Fibroblast of villous mesenchyme (primary cell): ENCODE measurements at places on chromosomes 2 and 18. TPM values are rescaled to one million over a fixed set of nuclear protein-coding genes. Genes with fewer than 3 reads are reported as not detected.
A peak's percentile ranks its signal among the peaks of the same experiment; 100 is the strongest.

CBLN2 gene
- 1.7 and 30.9 TPM in 2 replicates for total RNA-seq

PRKCE gene
- total RNA-seq: 19.0 and 27.2 TPM in 2 replicates

GREB1L gene
- total RNA-seq: 8.7 and 25.0 TPM in 2 replicates

AMER3 gene
- total RNA-seq: not detected in 2 replicates

MLPH gene
- total RNA-seq: 29.3 and 40.6 TPM in 2 replicates

MYO7B gene
- 0.86 TPM in 1 of 2 replicates, not detected in the other for total RNA-seq

BCL11A gene
- total RNA-seq: 0.43 and 1.6 TPM in 2 replicates

TUBA4B gene
- not detected in 2 replicates for total RNA-seq

AFF3 gene
- 19.4 and 31.9 TPM in 2 replicates for total RNA-seq

TPO gene
- not detected in 2 replicates for total RNA-seq

SLC30A3 gene
- 0.32 TPM in 1 of 2 replicates, not detected in the other for total RNA-seq

GKN1 gene
- total RNA-seq: under 0.01 and 0.32 TPM in 2 replicates

GRCh38 chr18:23099621-23100020 lies 35.7 kb upstream of the CABLES1 start:
- DNase-seq: no peak

DNA sequence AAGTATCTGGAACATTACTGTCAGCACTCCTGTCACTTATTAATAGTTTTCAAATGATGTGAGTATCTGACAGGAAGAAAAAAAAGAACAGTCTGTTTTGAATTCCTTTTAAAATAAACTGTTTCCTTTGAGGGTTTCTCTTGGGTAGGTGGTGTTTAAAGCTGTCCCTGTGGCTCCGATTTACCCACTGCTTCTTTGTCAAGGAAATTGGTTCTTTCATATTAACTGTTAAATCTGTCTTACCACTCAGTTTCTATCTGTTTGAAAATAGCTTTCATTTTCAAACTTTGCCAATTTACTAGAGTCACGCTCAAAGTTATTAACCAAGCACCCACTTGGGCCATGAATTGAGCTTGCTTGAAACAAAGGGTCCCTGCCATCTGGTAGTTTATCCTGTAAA lies 614.6 kb upstream of the NXPH2 start:
- DNase-seq: no peak

- DNase-seq: peak; percentile 20
Measured at GRCh38 chr2:207230261-207231105, 64.7 kb upstream of the KLF7 start.

DNA sequence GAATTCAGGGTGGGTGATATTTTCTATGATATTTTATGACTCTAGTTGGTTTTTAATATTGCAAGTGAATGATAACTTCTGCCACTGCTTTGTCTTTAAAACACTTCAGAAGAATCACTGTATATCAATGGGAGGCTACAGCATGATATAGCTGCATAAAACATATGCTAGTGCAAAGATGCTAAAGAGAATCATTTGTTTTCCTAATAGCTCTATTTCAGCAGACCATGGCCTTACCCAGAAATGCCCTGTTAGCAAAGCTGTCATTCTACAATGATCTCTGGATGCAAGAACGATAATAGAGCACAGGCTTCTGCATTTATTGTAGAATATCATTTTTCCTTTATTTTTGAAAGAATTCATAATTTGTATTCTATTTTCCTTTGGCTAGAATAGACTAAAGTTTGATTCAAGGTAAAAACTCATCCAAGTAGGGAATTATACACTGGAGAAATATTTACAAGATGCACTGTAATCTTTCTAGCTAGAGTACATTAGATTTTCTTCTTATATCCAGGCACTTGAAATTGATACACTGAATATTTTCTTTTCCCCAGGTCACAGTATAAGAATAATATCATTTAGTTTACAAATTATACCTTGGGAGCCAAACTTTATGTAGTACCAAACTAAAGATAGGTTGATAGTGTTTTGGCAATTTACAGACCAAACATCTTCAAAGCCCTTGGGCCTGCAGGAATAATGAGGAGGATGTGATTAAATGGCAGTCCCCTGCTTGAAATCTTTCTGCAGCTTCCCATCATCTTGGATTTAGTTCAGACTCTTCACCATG lies 252.6 kb upstream of the LINC00305 start:
- DNase-seq: no peak

DNA sequence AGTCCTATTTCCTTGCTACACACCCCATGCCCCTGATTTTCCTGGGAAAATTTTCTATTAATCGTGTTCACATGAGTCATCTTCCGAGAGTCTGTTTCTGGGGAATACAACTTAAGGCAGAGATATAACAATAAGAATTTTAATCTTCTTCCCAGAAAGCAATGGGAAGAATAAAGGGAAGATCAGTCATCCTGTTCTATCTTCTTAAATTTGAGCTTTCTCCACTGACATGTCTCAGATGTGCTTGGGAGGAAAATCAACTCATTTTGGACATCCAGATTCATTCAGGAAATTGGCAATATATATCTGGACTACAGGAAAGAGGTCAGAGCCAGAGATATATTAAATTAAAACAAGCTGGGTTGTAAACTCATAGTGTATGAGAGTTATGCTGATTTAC lies 62.3 kb upstream of the SPAG16 start:
- DNase-seq: no peak

- peak; percentile 53 for DNase-seq
Measured at GRCh38 chr18:7158216-7158615, 40.6 kb upstream of the LAMA1 start.

DNA sequence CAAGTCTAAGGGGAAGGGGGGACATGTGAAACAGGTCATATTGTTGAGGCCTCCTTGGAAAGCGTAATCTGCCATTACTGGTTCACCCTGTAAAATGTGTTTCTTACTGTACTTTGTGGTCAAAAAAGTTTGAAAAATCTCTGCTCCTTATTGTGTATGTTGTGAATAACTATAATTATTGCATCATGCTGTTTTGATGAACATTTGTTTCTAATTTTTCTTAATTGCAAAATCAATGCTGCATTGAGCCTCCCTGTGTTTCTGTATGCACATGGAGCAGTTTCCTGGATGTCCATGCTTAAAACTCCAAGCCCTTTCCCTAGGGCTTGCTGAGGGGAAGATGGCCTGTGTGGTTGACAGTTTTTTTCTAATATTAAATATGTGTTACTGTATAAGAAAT lies 158.6 kb downstream of the RNF144A start:
- no peak for DNase-seq

DNA sequence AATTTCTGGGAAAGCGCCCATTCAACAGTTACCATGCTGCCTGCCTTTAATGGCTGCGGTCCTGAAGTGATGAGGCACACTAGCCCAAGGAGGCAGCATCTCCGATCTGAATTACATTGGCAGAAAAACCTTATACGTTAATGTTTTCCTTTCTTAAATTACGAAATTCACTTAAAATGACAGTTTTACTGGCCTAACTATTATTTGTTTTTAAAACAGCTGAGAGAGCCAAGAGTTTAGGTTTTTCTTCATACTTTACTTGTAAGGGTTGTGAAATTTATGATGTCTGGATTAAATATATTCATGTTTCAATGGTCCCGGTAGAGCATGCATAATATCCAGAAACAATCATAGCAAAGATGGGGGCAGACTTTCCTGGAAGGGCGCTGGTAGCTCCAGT lies 115.2 kb upstream of the REV1 start:
- peak; percentile 72 for DNase-seq

- no peak for DNase-seq
Measured at GRCh38 chr18:44013871-44014270, 666.8 kb upstream of the SETBP1 start.

DNA sequence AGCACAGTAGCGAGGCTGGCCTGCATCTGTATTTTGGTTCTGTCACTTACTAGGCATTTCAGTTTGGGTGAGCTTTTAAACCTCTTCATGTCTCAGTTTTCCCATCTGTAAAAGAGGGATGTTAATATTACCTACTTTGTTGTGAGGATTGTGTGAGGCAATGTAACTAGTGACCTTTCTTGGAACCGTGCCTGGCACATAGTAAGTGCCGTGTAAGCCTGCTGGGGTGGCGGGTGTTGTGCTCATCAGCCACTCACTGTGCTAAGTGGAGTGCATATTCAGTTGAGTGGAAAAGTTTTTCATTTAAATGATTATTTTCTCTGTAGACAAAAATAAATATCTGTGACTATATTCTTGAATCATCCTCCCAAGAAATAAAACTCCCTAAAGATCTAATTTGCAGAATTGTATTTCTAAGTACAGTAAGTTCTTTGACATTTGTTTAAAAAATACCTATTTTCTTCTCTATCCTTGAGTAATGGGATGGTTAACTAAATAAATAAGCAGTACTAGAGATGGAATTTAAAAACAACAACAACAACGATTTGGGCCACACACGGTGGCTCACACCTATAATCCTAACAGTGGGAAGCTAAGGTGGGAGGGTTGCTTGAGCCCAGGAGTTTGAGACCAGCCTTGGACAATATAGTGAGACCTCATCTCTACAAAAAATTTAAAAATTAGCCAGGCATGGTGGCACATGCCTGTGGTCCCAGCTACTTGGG lies 56.7 kb downstream of the MALT1 start:
- DNase-seq: peak; percentile 30

GRCh38 chr18:12106471-12106870 lies 12.8 kb downstream of the ANKRD62 start:
- no peak for DNase-seq

- DNase-seq: peak; percentile 67
Measured at GRCh38 chr2:226215902-226216503, 583.6 kb downstream of the IRS1 start.

DNA sequence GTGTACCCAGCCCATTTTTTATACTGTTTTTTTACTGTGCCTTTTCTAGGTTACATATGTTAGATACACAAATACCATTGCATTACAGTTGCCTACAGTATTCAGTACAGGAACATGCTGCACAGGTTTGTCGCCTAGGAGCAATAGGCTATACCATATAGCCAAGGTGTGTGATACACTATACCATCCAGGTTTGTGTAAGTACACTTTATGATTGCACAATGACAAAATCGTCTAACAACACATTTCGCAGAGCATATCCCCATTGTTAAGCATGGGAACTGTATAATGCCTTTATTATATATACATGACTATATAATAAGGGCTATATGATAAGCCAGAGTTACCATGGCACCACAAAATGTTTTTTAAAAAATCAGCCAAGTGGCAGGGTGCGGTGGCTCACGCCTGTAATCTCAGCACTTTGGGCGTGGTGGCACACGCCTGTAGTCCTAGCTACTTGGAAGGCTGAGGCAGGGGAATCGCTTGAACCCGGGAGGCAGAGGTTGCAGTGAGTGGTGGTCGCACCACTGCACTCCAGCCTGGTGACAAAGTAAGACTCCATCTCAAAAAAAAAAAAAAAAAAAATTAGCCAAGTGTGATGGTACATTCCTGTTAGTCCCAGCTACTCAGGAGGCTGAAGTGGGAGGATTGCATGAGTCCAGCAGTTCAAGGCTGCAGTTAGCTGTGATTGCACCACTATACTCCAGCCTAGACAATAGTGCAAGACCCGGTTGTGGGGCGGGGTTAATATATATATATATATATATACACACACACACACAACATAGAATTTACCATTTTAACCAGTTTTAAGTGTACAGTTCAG lies 2.8 kb upstream of the CENPA start:
- DNase-seq: no peak

- peak; percentile 47 for DNase-seq
Measured at GRCh38 chr2:38615237-38615636, 12.5 kb upstream of the HNRNPLL start.

DNA sequence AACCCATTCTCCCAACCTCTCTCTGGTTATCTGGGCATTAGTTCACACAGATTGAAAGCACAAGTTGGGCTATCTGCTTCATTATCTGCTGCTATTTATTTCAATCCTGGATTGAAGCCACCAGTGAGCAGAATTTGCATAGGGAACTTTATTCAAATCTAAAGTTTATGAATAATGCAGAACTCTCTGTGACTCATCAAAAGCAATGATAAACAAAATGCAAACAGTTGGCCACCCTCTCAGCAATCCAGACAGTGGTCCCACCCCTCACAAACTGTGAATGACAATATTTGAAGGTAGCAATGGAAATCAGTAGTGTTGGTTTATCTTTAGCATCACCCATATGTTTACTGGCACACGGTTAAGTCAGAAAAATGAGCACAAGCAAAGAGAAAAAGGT lies 106.8 kb upstream of the TMEM178A start:
- DNase-seq: no peak

- no peak for DNase-seq
Measured at GRCh38 chr18:25057491-25058050, 294.4 kb downstream of the ZNF521 start.

DNA sequence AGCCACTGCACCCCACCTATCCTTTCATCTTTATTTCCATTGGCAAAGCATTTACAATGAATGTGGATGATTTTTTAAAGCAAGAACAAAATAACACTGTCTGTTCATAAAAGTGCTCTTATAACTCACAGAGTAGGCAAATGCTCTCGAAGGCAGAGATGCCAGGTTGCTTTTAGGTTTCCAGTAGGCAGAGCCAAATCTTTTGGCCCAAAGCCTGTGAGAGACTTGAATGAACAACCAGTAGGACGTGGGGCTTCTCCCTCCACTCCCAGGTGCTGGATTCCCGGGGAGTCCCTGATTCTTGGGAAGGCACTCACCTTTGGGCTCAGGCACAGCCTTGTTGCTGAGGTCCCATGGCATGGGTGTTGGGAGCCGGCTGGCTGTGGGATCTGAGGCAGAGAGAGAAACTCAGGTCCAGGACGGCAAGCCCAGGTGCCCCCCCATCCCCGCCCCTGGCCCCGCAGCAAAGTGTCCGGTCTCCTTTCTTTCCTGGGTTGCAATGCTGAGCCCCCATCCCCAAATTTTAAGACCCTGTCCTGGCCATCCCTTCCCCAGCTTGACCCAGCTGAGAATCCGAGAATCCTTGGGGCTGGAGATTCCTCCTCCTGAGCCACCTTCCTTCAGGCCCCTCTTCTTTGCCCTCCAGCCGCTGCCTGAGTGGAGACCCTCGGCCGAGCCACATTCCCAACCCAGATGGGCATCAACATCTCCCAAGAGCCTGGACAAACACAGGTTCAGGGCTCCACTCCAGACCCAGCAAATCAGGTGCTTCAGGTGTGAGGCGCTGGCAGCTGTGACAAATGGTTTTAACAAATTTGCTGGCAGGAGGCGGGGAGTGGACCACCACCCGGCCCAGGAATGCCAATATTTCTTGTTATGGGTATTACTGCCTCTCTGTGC lies 5.8 kb downstream of the NEURL3 start:
- no peak for DNase-seq

GRCh38 chr2:236774171-236774570 lies 204.5 kb downstream of the ACKR3 start:
- DNase-seq: peak; percentile 6

- DNase-seq: no peak
Measured at GRCh38 chr2:217183471-217183870, 323.6 kb upstream of the TNP1 start.

DNA sequence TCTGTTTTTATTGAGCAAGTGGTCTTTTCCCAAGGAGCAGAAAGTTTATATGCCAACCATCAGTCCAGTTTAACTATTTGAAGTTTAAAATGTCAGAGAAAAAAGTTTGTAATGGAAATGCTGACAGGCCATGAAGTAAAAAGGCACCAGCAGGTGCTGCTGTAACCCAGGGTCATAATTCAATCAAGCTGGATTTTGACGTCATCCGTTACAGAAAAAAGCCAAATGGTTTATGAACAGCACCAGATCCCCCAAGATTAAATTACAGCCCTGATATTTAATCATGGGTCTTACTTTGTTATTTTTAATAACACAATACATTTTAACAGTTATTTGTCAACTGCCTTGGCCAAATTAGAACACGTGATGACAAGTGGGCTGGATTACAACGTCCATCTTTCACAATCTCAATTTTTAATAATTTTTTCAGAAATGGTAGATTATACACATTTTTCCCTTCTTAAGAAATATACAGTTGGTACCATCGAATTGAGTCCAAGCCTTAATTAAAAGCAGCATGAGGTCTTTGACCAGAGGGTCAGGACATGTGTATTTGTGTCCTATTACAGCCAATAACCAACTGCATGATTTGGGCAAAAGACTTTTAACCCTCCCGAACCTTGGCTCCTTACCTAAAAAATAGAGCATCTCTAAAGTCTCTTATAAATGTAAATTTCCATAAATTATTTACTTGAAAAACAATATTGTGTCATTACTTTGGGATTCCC lies 10.0 kb downstream of the TCF4 start:
- DNase-seq: no peak
